ENCODE measurements at places on chromosomes 2 and 18.
A peak's percentile ranks its signal among the peaks of the same experiment; 100 is the strongest.

DNA sequence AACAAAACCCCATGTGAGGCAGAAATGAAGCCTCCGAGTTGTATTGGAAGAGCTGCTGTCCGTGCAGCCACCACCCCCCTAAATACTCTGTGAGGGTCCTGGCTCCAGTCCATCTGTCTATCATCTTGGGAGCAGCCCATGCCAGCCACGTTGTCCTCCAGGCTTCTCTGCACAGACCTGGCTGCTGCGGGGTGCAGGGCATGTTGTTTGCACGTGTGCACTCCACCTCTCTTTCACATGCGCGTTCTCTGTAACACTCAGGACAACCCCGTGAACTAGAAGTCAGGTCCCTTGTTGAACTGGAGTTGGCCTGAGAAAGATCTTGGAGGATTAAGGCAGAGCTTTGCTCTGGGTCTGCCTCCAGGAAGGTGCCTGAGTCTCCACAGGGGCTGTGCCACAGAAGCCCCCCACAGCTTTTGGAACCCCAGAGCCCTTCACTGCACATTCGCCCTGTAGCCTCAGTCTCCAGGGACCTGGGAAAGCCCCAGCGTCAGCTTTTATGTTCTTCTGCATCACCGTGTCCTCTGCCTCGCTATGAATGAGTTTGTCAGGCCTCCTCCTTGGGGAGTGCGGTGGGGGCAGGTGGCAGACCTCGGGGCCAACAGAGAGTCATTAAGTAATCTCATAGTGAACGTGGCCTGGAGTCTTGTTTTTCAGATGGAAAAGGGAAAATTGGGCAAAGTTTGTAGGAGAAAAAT lies 16.6 kb downstream of the RTP5 start:
- DNase-seq: no peak

GRCh38 chr18:61085036-61085435 lies 248.2 kb upstream of the CDH20 start:
- no peak for DNase-seq

- DNase-seq: no peak
These were observed 11.1 kb downstream of the TRAK2 start for GRCh38 chr2:201440182-201440581.

- no peak for DNase-seq
These were observed 13.8 kb downstream of the CLK1 start for GRCh38 chr2:200850512-200851256.

DNA sequence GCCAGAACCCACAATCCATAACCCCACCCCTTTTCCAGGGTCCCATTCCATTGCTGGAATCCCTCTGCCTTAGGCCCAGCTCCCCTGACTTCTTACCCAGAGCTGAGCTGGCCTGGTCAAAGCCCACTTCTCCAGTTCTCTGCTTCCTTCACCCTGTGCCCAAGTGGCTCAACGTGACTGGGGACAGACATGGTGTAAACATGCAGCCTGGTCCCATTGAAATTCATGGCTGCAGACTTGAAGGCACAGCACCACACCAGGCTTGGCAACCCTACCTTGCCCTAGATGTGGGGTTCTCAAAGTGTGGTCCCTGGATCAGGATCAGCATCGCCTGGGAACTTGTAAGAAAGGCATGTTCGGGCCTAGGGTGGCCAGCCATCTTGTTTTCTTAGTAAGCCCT lies 3.7 kb downstream of the HS1BP3 start:
- no peak for DNase-seq

DNA sequence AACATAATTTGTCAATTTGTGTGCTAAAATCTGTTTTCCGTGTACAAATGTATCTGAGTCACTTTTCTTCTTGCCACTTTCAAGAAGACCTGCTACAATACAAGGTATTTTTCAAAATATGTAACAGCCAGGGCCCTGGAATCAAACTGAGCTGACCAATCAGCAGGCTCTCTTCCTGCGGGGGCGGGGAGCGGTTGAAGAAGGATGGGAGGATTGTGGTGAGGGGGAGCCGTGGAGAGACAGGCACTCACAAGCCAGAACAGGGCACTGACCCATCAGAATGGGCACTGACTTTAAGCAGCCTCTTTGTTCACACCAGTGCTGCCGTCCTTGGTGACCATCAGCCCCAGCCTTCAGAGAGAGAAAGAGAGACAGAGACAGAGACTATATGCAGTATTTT lies 40.6 kb upstream of the CCNYL1 start:
- DNase-seq: no peak

GRCh38 chr2:71877636-71878035 lies 270.0 kb downstream of the CYP26B1 start:
- DNase-seq: no peak

DNA sequence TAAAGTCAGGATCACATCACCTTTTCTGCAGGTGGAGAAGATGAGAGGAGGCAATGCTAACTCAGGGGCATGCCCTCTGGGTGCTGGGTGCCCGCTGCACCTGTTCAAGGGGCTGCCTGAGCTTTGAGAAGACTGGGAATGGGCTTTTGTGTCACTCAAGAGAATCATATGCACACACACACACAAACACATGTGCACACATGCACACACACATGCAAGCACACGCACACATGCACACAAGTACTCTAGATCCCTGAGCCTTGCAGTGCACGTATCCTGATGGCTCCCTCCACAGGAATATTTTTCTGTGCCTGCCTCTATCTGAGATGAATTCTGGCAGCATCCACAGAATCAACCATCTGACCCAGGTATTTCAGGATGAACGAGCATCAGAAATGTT lies 110.0 kb upstream of the TEX51 start:
- DNase-seq: no peak

- peak; percentile 97 for DNase-seq
These were observed 85.3 kb upstream of the RAB27B start for GRCh38 chr18:54742659-54743604.

DNA sequence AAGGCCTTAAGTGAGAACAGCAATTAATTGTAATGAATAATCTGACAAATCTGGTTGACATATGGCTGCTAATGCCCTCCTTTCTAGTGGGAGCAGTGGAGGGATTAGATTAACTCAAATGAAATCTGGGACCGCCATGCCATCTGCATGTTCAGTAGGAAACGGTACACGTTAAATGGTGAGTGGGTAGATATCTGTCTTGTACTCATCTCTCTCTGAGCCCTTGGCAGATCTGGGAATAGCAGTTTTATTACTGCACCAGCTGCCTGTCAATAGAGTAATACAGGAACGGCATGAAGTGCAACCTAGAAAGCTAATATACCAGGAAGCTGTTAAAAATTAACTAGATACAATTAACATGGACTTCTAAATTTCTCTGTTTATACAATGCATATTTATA lies 258.8 kb downstream of the GPD2 start:
- DNase-seq: no peak

DNA sequence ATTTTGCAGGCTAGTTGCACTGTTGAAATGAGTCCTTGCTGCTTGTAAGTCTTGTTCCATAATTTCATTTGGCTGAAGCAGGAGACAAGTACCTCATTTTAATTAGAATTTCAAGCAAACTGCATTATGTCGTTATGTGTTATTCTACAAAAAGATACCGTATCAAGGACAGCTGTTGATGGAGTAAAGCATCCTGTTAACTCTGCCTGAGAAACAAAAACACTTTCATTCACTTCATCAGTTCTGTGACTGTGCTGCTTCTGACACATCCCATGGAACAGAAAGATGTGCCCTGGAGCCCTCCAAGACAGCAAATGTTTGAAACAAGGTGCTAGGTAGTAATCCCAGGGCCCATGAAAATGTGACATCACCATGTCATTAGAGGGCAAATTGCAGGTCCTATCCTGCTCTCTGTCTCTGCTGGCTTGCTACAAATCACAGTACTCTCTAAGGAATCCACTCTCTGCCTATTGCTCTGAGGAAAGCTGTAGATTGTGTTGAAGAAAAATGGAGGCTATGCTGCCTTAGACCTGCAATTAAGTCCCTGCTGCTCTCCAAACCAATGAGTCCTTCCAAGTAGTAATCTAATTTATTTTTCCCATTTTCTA lies 209.7 kb upstream of the PARD3B start:
- DNase-seq: no peak

- DNase-seq: no peak
These were observed 2896.7 kb upstream of the TEKT4 start for GRCh38 chr2:91974401-91975129.

- no peak for DNase-seq
These were observed 204.7 kb downstream of the TGIF1 start for GRCh38 chr18:3654442-3655253.

- peak; percentile 7 for DNase-seq
These were observed 124.1 kb downstream of the MEMO1 start for GRCh38 chr2:31886700-31887099.

DNA sequence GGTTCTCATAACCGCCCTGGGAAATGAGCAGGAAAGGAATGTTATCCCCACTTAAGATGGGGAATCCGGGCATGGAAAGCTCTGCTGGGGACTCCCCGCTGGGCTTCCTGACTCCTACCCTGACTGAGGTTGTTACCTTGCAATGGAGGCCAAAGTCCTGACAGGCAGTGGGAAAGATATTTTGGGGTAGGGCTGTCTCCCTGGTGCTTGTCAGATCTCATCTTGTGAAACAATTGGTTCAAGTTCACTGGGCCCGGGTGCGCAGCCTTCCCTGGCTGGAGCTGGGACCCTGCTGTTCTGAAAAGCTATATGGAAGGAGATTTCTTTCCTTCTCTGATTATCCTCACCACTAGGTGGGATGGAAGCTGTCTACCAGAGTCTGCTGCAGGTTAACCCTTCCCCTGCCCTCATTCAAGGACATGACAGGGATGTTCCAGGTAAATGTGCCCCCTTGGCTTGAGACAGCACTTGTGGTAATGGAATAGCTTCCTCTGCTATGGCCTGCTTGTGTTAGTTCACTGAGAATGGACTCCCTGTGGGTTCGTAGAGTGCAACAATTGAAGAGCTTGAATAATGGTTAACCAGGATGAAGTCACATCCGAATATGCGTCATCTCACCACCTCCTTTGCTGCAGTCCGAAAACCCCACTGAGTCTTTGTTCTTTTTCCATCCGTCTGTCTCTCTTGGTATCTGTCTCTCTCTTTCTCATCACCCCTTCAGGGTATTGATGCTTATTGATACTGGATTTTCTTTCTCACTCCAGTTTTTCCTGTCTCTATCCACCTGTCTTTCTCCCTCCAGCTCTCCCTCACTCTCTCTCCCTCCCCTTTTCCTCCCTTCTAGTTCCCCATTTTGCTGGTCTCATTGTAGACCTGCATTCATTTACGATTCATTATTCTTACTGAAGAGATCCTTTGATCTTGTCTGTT lies 67.8 kb upstream of the EPAS1 start:
- DNase-seq: no peak

DNA sequence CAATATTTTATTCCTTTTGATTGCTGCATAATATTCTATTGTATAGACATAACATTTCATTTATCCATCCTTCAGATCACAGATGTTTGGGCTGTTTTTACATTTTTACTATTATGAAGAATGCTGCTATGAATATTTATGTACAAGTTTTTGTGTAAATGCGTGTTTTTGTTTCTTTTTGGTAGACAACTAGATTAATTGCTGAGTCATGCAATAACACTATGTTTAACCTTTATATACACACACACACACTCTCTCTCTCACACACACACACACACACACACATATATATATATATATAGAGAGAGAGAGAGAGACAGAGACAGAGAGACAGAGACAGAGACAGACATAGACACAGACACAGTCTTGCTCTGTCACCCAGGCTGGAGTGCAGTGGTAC lies 926.9 kb downstream of the DCC start:
- DNase-seq: no peak

- DNase-seq: no peak
These were observed 193.9 kb downstream of the BCL11A start for GRCh38 chr2:60359569-60359968.

GRCh38 chr2:13558368-13558767 lies 841.6 kb downstream of the TRIB2 start:
- no peak for DNase-seq

DNA sequence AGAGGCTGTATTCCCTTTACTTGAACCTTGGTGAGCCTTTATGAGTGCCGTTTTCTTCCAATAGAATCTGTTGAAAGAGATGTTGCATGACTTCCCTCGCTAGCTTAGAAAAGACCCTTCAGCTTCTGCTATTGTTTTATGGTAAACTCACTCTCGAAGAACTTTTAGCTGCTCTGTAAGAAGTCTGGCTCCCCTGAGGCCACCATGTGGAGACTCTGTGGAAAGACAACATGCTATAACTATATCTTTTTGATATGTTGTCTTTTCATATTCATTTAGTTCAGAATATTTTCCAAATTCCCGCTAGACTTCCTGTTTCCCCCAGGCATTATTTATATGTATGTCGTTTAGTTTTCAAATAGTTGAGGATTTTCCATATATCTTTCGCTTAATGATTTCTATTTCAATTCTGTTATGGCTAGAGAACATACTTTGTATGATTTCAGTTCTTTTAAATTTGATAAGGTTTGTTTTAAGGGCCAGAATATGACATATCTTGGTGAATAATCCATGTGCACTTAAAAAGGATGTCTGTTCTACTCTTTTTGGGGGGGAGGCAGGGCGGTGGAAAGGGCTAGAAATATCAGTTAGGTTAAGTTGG lies 64.1 kb downstream of the PTPN4 start:
- peak; percentile 55 for DNase-seq

DNA sequence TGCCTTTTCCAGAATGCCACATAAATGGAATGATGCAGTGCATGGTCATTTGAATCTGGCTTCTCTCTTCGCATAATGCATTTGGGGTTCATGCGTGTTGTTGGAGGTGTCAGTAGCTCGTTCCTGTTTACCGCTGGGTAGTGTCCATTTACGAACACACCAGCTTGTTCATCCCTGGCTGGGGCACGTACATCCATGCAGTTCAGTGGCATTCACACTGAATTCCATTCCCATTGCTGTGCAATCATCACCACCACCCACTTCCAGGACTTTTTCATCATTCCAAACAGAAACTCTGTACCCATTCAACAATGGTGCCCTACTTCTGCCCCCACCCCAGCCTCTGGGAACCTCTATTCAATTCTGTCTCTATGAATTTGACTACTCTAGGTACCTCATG lies 14.7 kb upstream of the CIDEA start:
- peak; percentile 58 for DNase-seq

GRCh38 chr18:36155851-36156757 lies 26.4 kb downstream of the ELP2 start:
- DNase-seq: peak; percentile 63

- DNase-seq: no peak
These were observed 146.5 kb upstream of the DSEL start for GRCh38 chr18:67662996-67663395.

GRCh38 chr2:70019096-70019495 lies 57.7 kb upstream of the ASPRV1 start:
- DNase-seq: no peak

GRCh38 chr2:191150600-191151330 lies at the start of gene STAT4:
Gene STAT4 (minus strand): TSS chr2:191150994. CDS start chr2:191148203, 2,791 bp downstream.
- DNase-seq: peak; percentile 48

GRCh38 chr2:47799031-47799609 lies 16.2 kb downstream of the MSH6 start:
- no peak for DNase-seq

- peak; percentile 78 for DNase-seq
These were observed 158.8 kb downstream of the TMEFF2 start for GRCh38 chr2:192035731-192036442.

DNA sequence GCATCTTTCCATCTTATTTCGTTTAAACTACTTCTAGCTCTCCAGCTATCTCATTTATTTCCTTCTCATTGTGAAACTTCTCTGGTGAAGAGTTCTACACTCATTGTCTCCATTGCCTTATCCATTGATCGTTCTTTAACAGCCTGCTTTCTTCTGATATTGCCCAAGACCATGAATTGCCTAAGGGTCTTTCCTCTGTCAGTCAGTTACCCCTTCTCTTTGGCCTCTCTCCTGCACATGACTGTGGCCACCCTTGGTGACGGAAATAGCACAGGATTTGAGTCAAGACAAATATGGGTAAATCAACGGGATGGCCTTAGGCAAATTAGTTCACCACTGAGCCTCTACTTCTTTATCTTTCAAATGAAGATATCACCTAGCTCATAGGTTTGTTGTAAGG lies 26.6 kb downstream of the NHEJ1 start:
- DNase-seq: no peak
